Fibroblast of the aortic adventitia (primary cell): ENCODE measurements at places on chromosomes 7 and 10. TPM values are rescaled to one million over a fixed set of nuclear protein-coding genes. Genes with fewer than 3 reads are reported as not detected.

DNA sequence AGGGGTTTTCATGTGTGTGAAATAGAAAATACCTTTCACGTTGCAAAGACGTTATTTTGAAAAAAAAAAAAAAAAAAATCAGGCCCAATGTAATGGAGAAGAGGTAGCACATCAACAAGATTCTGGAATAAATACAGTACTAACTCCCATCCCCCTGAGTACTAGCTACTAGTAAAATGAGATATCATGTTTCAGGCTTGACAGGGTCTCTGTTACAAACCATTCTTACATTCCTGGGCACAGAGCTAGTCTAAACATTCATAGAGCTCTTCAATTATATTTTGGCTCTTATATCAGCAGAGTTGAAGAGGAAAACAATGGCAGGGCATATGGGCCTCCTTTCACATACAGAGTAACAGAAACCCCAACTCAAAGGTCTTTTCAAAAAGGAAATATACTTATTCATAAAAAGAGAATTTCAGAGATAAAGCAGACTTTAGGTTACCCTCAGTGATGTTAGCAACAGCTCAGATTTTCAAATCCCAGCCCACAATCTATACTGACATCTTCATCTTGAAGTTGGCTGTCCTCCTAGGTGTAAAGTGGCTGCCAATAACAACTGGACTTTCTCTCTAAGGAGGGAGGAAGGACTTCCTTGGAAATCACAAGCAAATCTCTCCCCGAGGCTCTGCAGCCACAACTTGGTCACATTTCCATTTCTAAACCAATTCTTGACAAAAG lies 18.6 kb downstream of the C7orf33 start:
- DNase-seq = peak; percentile 94

DNA sequence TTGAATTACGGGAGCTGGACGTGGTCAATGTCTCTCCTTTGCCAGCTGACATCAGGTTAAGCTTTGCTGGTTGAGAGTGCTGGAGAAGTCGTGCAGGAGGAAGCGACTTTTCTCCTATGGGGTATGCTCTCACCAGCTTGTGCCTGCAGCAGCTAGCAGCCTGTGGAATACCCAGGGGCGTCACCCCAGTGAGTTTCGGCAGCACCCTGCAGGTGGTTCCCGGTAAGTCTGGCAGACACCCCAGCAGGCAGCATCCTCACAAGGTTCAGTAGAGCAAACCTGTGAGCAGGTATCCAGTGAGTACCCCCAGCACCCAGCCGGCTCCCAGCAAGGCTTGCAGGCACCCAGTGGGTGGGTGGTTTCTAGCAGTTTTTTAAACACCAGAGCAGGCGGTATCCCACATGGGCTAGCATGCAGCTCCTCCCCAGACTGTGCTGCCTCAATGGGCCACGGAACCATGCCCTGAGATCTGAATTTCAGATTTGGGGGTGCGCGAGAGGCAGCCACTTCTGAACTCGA lies 74.8 kb upstream of the SVIL start:
- no peak for DNase-seq

DNA sequence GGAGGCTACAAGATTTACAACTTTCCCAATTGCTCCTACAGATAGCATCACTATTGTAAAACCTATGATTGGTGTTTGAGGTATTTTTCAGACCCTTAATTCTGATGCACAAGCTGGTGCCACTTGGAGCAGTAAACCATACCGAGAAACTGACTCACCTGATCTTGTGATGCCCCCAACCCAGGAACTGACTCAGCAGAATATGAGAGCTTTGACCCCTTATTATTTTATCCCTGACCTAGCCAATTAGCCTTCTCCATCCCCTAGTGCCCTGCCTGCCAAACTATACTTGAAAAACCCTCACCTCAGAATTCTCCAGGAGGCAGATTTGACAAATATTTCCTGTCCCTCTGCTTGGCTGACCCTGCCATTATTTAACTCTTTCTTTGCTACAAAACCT lies 585.9 kb upstream of the GHITM start:
- no peak for DNase-seq

GRCh38 chr10:7507887-7508726 lies 97.3 kb upstream of the SFMBT2 start:
- no peak for DNase-seq

Gene CD36
- 1.7 and 561 TPM in 2 replicates for total RNA-seq

DNA sequence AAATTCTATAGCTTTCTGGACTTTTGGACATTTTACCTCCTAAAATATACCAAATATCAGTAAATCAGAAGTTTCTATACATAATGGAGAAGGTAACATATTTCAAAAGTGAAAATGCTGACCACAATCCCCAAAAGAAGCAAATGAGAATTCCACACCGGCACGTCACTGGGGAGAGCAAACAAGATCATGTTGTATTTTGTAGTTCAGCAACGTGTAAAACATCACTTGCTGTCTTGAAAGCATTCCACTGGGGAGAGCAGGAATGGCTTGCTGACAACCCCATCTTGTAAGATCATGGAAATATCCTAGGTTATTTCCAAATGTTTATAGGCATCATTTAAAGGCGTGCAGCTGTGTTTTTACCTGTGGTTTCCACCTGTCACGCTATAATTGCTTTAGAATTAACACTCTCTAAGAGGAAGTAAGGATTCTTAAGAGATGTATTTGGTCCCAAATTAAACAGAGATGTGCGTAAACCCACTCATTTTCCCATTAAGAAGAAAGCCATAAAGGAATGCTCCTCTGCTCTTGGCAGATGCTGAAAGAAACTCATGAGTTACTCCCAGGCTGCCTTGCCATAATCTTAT lies 397.1 kb upstream of the POT1 start:
- peak; percentile 4 for DNase-seq

DNA sequence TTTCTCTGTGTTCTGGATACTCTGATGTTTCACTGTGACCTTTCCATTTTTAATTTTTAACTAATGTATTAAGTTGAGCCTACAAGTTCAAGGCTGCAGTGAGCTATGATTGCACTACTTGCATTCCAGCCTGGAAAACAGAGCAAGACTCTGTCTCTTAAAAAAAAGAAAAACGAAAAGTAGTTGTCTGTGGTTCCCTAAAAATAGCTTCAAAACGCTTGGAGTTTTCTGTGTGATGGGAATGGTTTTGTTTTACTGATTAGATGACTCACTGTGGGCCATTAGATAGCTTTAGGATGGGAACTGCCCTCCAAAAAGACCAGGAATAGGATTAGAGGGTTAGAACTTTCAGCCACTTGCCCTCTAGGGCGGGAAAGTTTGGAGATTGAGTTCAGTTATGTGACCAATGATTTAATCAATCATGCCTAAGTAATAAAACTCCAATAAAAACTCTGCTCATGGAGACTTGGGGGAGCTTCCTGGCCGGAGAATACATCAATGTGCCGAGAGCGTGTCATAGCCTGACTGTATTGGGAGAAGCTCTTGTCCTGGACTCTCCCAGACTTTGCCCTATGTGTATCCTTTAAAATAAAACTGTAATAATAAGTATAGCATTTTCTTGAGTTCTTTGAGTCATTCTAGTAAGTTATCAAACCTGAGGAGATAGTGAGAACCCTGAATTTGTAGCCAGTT lies 147.1 kb downstream of the LYZL1 start:
- peak; percentile 74 for DNase-seq

DNA sequence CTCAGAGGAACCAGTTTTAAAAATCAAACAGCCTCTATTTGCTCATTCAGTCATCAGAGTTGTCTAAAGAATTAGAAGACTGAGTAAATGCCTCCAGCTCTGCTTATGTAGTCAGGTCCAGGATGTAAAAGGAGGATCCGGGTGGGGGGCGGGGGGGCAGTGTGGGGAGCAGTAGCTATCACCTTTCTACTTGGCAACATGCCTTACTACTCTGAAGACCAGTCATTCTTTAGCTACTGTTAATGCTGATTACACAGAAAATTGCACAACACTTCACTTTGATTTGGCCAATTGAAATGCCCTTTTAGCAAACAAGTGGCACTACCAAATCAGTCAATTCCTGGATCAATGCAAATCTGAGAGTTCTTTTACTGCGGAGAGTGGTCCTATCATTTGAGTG lies 164.2 kb downstream of the NXPH1 start:
- DNase-seq = no peak

Gene CFAP70
- total RNA-seq = 1.4 and 6.1 TPM in 2 replicates

Gene CCL24
- not detected in 2 replicates for total RNA-seq

- DNase-seq = no peak
These were observed 104.4 kb downstream of the CH25H start for GRCh38 chr10:89102735-89103134.

DNA sequence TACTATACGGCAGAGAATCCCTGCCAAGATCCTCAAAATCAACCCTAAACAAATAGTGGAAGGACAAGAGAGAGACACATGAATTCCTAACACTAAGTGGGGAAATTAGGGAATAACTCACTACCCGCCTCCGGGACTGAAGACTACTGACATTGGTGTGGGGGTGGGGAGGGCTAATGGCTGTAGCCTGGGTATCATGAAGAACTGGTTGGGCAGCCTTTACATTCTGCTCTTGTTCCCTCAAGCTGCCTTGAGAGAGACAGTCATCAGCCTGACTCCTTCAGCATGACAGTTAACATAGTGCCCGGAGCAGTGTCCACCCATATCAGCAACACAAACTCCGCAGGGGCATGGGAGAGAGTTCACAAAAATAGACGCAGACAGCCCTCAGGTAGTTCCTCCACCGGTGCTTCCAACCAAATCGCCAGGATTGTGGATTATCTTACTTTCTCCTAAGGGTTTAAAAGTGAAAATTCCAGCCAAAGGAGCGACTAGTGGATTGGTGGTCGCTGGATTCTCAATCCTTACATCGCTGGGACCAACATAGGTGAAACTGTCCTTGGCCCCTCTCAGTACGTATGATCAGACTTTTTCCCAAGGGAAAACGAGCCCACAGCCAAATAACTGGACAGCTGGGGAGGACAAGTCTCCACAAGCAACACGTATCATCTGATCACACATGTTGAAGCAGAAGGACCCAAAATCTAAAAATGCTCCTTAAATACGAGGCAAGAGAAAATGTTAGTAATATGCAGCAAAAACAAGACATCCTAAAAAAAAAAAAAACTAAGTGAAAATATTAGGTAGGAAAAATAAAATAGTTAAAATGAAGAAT lies 22.6 kb downstream of the TMEM254 start:
- DNase-seq = no peak

DNA sequence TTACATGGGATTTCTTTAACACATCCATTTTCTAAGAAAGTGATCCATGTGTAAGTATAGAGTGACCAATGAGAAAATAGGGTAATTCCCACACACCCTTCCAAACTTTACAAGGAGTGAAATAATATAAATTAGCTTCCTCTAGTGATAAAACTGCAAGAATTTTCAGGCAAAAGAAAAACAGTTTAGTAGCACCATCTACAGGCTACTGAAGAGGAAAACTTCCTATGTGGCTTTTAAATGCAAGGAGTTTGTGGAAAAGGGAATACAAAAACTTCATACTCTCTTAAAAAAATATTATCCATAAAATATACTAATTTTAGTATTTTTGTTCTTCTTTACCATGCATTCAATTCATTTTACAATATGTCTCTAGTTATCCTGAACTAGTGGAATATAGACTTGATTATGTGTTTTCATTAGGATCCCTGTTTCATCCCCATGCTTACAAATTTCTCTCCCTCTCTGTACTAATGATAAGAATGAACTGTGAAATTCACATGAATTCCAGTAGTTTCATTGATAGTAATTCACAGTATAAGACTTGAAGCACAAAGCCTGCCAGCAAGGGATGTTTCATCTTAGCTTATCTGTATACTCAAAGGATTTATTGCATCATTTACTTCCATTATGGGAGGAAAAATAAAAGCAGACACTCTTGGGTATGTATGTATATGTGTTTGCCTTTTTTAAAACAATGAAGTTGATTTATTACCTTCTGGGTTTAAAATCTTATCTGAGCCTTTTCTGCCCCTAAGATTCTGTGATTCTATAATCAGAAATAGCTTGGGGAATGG lies 442.9 kb downstream of the AUTS2 start:
- DNase-seq = peak; percentile 54

Gene TSPAN12
- 1.5 and 5.6 TPM in 2 replicates for total RNA-seq

DNA sequence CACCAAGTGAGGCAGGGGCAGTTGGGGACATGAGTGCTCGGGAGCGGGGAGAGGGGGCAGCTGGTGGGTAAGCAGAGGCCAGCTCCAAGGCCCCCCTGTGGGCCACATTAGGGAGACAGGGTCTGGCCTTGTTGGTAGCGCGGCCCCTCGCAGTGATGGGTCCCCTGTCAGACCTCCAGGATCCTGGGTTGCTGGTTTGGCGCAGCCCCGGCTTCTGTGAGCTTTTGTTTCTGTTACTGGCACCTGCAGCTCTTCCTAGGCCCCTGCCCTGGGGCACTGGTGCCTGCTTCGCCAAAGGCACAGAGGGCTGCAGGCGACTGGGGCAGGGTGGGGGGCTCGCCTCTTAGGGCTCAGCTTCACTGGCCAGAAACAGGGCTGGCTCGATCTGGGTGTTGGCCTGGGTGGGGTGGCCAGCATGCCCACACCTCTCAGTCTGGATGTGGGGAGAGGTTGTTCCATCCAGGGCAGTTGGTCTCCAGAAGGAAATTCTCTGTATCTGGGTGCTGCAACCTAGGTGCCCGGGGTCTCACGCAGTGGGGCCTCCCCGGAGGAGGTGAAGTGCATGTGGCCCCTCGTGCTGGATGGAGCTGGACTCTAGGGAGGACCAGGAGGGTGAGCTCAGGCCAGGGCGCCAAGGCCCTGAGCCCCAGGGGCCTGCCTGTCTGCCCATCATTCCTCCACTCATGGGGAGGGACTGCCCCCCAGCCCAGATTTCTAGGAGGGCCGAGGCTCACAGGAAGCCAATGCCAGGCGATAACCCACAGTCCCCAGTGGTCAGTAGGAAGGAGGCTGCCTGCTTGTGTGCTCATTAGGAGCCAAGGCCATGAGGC lies 138.6 kb downstream of the LHPP start:
- DNase-seq = no peak

DNA sequence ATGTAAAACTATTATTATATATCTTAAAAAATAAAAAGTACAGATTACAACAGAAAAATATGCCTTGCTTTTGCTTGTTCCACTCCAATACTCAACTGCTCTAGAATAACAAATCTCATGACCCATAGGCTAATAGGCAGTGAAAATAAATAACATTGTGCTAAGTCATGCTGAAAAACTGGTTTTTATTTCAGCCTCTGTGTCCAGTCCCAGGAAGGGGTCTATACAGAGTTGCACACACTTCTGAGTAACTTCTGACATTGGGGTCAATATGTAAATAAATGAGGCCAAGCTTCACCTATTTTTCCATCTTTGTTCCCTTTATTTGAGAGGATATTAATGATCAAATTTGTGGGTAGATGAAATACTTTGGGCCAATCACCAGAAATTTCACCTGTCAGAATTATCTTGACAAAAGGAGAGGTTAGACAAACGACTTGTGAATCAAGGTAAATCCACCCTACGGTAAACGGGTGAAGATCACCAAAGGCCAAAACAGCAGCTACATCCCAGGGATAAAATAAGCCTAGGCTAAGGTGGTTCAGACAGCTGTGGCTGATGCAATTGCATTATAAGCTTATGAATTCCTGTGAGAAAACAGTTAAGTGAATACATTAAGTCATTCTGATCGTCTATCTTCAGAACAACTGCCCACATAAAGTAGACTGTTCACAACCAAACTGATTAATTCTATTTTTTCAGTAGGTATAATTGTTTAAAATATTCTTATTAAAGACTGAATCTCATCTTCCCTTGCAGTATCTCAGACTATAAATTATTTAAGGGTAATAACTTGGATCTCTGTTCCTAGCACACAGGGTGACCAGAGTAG lies 87.5 kb downstream of the UBE2H start:
- DNase-seq = peak; percentile 59

Gene CYP3A7
- 0.74 TPM in 1 of 2 replicates, not detected in the other for total RNA-seq
